ENCODE measurements at places on chromosomes 5 and 9.

- DNase-seq: peak; percentile 51
Observed at GRCh38 chr5:50666261-50667022, at the start of gene PARP8. PARP8 (plus strand) TSS chr5:50666637; CDS start chr5:50667096, 459 bp downstream.

GRCh38 chr9:127832248-127832647 is 22.2 kb downstream of the ENG start:
- no peak for DNase-seq

GRCh38 chr5:152425083-152425482 is 20.0 kb upstream of the NMUR2 start:
- DNase-seq: no peak

- no peak for DNase-seq
Observed at GRCh38 chr5:84274585-84275468, 109.9 kb downstream of the EDIL3 start.

DNA sequence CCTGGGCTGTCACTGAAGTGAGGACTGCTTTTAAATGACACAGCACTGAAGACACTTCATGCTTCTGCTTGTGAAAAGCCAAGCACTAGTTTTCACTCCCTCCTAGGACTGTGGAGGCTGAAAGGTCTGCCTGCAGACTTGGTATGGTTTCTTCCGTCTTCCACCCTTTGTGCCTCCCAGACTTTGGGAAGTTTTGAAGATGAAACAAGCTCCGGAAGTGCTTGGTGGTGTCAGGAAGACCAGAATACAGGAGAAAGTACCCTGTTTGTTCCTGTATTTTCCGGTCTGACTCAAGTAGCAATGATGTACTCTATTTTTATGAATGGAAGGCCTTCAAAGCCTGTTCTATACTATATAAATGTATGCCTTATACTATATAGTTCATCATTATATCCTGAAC is 222.7 kb downstream of the PDZD2 start:
- DNase-seq: no peak

DNA sequence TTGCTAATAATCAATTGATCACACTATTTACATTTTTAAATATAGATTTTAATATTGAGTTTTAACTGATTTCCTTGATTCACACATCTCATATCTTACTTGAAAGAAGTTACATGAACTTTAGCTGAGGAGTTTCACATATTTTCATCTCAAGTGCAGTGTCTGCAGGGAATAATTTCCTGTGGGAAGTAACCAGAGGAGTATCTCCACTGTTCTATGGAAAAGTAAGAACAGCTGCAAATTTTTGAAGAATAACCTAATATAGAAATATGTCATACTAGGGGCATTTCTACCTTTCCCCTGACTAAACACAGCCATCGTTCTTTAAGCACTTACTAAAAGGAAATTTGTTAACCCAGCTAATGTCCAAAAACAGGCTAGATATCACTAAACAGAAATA is 546.4 kb downstream of the EFNA5 start:
- DNase-seq: no peak

Data from uterus (tissue), 4 donors.